T-helper 9 cell (primary cell): ENCODE measurements at places on chromosomes 12 and 14.

DNA sequence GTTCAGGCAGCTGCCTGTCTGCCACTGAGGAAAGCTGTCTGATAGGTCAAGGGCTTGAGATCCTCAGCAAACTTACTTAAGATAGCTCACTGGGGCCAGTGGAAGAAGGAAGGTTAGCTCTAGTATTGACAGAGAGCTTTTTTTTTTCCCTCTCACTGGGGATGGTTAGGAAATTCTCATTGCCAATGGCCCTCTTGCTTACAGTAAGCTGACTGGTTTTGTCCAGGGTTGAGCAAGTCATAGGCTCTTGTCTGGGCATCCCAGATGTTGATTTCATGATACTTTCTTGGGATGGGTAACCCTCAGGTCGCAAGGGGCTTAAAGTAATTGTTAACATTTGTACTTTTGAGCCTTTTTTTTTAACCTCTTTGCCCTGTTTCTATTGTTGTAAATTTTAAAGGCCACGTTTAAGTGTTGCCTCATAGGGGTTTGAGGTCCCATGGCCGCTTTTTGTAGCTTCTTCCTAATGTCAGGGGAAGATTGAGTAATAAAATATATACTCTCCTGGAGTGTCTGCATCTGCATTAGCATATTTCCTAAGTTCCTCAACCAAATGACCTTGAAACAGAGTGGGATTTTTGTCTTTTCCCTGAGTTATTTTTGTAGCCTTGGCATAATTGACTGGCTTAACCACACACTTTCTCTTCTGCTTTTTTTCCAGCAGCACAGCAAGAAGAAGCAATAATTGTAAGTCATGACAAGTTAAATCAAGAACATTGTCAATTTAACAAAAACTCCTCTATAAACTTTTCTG is 716.0 kb downstream of the LRFN5 start:
- no peak for DNase-seq

DNA sequence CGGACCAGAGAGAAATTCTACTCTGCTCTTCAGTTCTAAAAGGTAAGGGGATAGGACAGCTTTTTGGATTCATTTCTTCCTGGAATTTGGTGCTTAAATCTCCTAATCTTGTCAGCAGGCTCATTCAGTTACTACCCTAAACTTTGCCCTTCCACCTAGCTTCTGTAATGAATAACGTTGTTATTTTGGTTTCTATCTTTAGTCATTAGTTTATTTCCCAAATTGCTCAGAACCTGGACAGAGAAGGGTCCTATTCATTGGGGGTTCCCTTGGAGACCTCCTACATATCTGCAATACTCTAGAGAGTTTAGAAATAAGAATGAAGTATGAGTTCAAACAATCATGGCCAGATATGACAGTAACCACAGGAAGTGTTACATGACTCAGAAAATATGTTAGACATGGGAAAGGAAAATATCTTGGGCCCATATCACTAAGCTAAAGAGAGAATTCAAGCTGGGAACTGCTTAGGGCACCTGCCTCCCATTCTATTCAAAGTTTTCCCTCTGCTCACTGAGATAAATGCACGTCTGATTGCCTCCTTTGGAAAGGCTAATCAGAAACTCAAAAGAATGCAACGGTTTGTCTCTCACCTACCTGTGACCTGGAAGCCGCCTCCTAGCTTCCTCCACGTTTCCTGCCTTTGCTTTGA is 87.9 kb downstream of the GAS2L3 start:
- DNase-seq, result no peak

- DNase-seq, result no peak
These were observed 297.9 kb upstream of the SFSWAP start for GRCh38 chr12:131413006-131413405.

GRCh38 chr12:44159862-44160261 is 324.0 kb downstream of the TMEM117 start:
- DNase-seq, result no peak

- DNase-seq, result no peak
These were observed 3.6 kb downstream of the RIMBP2 start for GRCh38 chr12:130712346-130713065.

- DNase-seq, result no peak
These were observed 281.6 kb upstream of the NPAS3 start for GRCh38 chr14:32657081-32657480.

DNA sequence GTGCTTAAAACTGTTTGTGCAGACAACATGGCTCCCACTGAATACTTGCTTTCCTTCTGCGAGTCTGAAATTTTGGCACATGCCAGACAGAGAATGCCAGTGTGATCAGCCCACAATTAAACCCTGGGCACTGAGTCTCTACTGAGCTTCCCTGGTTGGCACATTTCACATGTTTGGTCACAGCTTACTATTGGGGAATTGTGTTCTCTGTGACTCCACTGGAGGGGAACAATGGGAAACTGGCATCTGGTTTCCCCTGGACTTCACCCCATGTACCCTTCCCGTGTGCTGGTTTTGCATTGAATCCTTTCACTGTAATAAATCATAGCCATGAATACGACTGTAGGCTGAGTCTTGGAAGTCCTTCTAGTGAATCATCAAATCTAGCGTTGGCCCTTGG is 64.9 kb downstream of the EFCAB11 start:
- no peak for DNase-seq

DNA sequence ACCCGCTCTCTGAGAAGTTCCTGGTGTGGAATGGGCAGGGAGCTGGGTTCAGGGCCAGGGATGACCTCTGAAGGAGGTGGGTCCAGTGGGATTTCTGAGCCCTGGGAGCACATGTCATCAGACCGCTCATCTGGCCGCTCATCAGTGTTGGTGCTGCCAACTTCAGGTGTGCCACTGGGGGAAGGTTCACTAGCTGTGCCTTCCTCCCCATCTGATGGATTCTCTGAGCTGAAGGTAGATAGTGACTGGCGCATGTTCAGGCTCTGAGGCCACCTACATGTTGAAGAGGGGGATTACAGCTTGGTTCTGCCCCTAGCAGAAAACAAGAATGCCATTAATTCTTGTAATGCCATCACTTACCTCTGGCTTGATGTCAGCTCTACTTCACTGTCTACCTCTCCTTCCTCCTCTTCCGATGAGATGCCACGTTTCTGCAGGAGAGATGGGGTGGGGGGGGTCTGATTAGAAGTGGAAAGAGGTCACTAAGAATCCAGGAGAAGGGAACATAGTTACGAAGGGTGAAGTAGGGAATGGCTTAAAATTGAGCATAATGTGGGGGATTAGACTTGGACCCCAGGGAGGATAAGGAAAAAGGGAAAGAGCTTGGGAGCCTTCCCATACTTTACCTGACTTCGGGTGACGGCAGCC is 17.2 kb downstream of the MAP3K12 start:
- DNase-seq, result no peak

DNA sequence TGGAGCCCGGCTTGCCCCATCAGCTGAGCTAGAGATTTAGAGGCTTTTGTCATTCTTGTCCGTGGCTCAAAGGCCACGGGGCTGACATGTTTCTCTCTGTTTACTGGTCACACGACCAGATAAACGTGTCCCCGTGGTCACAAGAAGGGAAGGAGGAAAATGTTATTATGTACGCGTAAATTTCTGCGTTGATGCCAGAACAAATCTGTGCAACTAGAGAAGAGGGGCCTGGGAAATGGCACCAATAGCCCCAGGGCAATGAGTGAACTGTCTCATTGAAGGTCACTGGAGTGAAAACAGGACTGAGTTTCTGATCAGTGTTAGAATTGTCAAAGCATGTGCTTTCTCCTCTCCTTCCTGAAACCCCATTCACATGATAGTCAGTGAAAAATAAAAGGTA is 25.3 kb downstream of the OAS2 start:
- no peak for DNase-seq
